SJCRH30 (cell line): ENCODE measurements at places on chromosomes 1 and 21. TPM values are rescaled to one million over a fixed set of nuclear protein-coding genes. Genes with fewer than 3 reads are reported as not detected.

DNA sequence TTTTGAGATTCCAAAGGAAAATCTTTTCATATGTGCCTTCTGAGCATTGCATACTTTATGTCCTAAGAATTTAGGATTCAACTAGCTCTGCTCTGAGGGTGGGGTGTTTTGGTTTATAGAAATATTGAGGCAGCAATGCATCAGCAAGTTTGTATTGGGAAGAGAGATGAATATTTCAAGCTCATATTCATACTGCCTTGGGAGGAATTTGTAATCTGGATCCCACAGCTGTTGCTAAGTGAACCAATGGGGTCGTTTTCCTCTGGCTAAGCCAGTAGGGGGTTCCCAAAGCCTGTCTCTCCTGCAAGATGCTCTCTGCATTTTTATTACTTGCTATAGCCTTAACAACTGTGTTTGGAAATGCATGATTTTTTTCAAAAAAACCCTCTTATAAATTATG is 130.6 kb downstream of the SNX7 start:
- H3K27ac ChIP-seq, result no peak overlapping the region
- H3K36me3 ChIP-seq, result no peaks in the 10 kb centered on the region
- peak; percentile 9 for DNase-seq
- H3K4me1 ChIP-seq, result 0 out of 2 replicates have a peak, but pooled peaks cover 3% of the 10 kb centered on the region
- H3K27me3 ChIP-seq, result no peaks in the 10 kb centered on the region
- H3K4me3 ChIP-seq, result no peak overlapping the region

DNA sequence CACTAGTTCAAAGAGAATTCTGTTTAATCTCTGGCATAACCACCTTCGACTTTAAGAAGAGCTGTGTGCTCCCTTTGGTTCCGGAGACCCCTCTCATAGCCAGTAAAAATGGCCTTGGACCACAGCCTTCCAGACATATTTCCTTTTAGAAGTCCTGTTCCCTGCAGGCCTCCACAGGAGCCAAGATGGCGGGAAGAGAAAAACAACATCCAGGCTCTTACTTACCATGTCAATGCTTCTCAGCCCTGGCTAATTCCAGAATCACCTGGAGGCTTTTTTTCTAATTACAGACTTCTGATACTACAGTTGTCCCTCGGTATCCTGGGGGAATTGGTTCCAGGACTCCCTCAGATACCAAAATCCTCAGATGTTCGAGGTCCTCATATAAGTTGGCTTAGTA is 362.5 kb downstream of the PBX1 start:
- no peak overlapping the region for H3K27ac ChIP-seq
- no peak overlapping the region for H3K4me3 ChIP-seq
- H3K27me3 ChIP-seq, result 0 out of 2 replicates have a peak, but pooled peaks cover 3% of the 10 kb centered on the region
- H3K4me1 ChIP-seq, result no peaks in the 10 kb centered on the region

DNA sequence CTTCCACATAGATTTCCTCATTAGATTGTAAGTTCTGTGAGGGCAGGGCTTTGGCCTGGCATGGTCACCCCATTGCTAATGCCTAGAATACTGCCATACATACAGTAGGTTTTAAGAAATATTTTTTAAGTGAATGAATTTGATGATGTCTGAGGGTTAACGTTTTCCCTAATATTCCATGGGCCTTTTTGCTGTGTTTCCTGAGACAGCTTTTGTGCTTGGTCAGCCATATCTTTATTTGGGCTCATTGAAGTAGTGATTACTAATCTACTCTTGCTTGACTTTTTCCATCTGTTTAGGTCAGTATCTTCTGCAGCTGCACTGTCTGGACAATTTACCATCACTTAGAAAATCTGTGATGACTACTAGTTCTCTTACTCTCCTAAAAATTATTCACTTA is 3.5 kb downstream of the CDC42 start:
- H3K27ac ChIP-seq, result no peak overlapping the region
- no peaks in the 10 kb centered on the region for H3K27me3 ChIP-seq
- peaks cover 22% of the 10 kb centered on the region for H3K36me3 ChIP-seq
- H3K4me3 ChIP-seq, result no peak overlapping the region
- peaks cover 7% of the 10 kb centered on the region; the same call in 1 of the 2 replicates for H3K4me1 ChIP-seq

DNA sequence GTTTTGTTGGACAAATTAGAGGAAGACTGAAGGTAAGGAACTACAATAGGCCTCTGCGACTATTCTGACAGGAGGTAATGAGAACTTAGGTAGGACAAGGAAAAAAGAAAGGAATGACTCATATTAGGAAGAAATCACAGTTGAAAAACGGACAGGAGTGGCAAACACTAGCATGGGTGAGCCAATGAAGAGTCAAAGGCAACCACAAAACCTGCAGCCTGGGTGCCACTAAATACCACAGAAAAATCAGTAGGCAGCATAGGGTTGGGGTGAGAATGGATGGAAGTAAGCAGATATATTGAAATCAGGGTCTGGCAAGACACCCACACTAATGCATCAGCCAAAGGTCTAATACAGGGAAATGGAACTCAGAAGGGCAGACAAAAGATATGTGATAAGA is 10.0 kb downstream of the RBM34 start:
- H3K4me3 ChIP-seq, result no peak overlapping the region
- no peak overlapping the region for H3K27ac ChIP-seq
- peaks cover 77% of the 10 kb centered on the region for H3K36me3 ChIP-seq
- no peaks in the 10 kb centered on the region for H3K27me3 ChIP-seq

Gene GJC2
- 0.43 and 0.59 TPM in 2 replicates for total RNA-seq

GRCh38 chr1:244254467-244254866 is 197.2 kb downstream of the ADSS2 start:
- H3K27me3 ChIP-seq, result no peaks in the 10 kb centered on the region
- no peak overlapping the region for H3K27ac ChIP-seq
- no peaks in the 10 kb centered on the region for H3K4me1 ChIP-seq
- DNase-seq, result no peak
- no peak overlapping the region for H3K4me3 ChIP-seq

GRCh38 chr1:11930571-11931445 is 3.7 kb upstream of the PLOD1 start:
- no peak overlapping the region for H3K27ac ChIP-seq
- H3K4me1 ChIP-seq, result peaks cover 35% of the 10 kb centered on the region
- DNase-seq, result peak; percentile 51
- no peaks in the 10 kb centered on the region for H3K36me3 ChIP-seq
- H3K4me3 ChIP-seq, result no peak overlapping the region

Gene PRR9
- not detected in 2 replicates for total RNA-seq

DNA sequence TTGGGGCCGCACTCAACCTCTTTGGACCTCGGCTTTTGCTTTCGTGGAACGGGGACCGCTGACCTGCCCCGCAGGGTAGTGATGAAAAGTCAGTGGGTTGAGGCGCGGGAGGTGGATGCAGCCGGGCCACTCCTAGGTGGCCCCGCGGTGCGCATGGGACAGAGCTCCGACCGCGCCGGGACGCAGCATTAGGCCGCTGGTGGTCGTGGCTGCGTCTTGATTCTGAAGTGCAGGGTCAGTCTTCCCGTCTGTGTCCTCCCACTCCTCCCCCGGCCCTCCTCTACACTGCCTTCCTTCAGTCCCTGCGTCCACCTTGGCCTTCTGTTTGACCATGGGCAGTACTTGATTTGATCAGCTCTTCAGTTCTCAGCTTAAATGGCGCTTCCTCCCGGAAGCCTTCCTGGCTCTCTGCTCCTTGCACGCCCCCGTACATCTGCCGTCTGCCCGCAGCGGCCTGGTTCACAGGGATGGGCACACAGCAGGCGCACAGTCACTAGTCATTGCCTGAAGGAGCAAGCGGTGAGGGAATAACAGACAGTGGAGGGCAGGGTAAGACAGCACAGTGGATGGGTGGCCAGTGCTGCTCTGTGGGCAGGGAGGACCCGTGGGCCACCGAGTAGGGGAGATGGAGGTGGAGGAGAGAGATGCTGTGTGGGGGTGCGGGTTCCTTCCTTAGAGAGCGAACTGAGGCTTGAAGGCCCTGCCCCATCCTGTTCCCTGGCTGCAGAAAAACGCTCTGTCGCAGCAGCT is 633 bp downstream of the THEMIS2 start:
- H3K27ac ChIP-seq, result no peak overlapping the region
- peak overlapping the region; percentile 50 for H3K4me3 ChIP-seq
- no peak for DNase-seq
- peaks cover 20% of the 10 kb centered on the region for H3K4me1 ChIP-seq
- no peaks in the 10 kb centered on the region for H3K36me3 ChIP-seq

GRCh38 chr1:110012100-110012780 is 22.2 kb upstream of the STRIP1 start:
- DNase-seq, result no peak
- no peaks in the 10 kb centered on the region for H3K4me1 ChIP-seq
- no peaks in the 10 kb centered on the region for H3K27me3 ChIP-seq

GRCh38 chr1:220803401-220804201 is 16.9 kb downstream of the MTARC1 start:
- no peaks in the 10 kb centered on the region for H3K4me1 ChIP-seq
- H3K27ac ChIP-seq, result no peak overlapping the region

- DNase-seq, result peak; percentile 88
- H3K27me3 ChIP-seq, result no peaks in the 10 kb centered on the region
- H3K27ac ChIP-seq, result no peak overlapping the region
- H3K36me3 ChIP-seq, result no peaks in the 10 kb centered on the region
- no peak overlapping the region for H3K4me3 ChIP-seq
Observed at GRCh38 chr1:156852418-156852874, 6.5 kb downstream of the INSRR start.

Gene WDR64
- total RNA-seq, result not detected in 2 replicates

Gene CLCA4
- not detected in 2 replicates for total RNA-seq

Gene EXTL2
- total RNA-seq, result 43.5 and 50.6 TPM in 2 replicates

DNA sequence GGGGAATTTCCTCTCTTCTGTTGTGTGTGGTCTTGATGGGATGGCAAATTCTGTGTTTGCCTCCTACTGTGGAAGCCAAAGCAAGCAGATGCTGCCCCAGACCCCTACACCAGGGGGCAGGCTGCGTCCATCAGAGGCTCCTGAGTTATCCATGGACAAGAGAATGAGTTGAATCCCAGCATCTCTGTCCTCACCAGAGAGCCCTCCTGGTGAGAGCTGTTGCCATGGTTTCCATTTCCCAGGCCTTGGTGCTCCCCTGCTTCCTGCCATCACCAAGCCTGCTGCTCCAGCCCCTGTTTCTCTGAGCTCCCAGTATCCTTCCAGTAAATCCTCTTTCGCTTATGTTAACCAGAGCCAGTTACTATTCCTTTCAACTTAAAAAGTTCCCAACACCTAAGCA is 20.4 kb upstream of the GNG12 start:
- H3K27me3 ChIP-seq, result no peaks in the 10 kb centered on the region
- H3K27ac ChIP-seq, result no peak overlapping the region
- peak; percentile 73 for DNase-seq
- H3K4me3 ChIP-seq, result no peak overlapping the region
- peaks cover 11% of the 10 kb centered on the region for H3K4me1 ChIP-seq

- DNase-seq, result no peak
- no peaks in the 10 kb centered on the region for H3K27me3 ChIP-seq
- H3K4me3 ChIP-seq, result no peak overlapping the region
- H3K27ac ChIP-seq, result no peak overlapping the region
- H3K4me1 ChIP-seq, result no peaks in the 10 kb centered on the region
- H3K36me3 ChIP-seq, result no peaks in the 10 kb centered on the region
Observed at GRCh38 chr1:76351655-76352054, 277.1 kb downstream of the ST6GALNAC3 start.

Gene SVBP
- total RNA-seq, result 40.4 and 45.3 TPM in 2 replicates

- H3K36me3 ChIP-seq, result no peaks in the 10 kb centered on the region
- no peak for DNase-seq
- no peak overlapping the region for H3K27ac ChIP-seq
- H3K4me3 ChIP-seq, result no peak overlapping the region
- no peaks in the 10 kb centered on the region for H3K27me3 ChIP-seq
Observed at GRCh38 chr1:93440706-93441105, 7.2 kb upstream of the FNBP1L start.

Gene ARID1A
- 57.3 and 57.9 TPM in 2 replicates for total RNA-seq

- no peak overlapping the region for H3K4me3 ChIP-seq
- no peak for DNase-seq
- H3K27ac ChIP-seq, result no peak overlapping the region
- H3K36me3 ChIP-seq, result 0 out of 2 replicates have a peak, but pooled peaks cover 2% of the 10 kb centered on the region
- H3K27me3 ChIP-seq, result no peaks in the 10 kb centered on the region
Observed at GRCh38 chr1:245396615-245397014, 241.8 kb downstream of the KIF26B start.

GRCh38 chr1:38053416-38054091 is 7.0 kb upstream of the POU3F1 start:
- no peak overlapping the region for H3K4me3 ChIP-seq
- no peaks in the 10 kb centered on the region for H3K36me3 ChIP-seq
- DNase-seq, result no peak
- H3K27me3 ChIP-seq, result no peaks in the 10 kb centered on the region
- H3K27ac ChIP-seq, result no peak overlapping the region

DNA sequence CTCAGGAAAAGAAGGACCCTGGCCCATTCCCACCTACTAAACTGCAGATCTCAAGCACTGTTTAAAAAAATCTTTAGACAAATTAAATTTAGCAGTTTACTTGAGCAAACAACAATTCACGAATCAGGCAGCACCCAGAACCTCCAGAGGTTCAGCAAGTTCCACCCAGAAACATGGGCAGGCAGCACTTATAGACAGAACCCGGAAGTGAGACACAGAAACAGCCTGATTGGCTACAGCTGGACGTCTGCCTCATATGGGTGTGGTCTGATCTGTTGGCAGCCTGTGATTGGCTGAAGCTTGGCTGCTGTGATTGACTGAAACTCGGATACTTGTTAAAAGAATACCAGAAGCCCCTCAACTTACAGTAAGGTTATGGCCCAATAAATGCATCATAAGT is 34.7 kb upstream of the COL6A2 start:
- no peaks in the 10 kb centered on the region for H3K4me1 ChIP-seq
- no peaks in the 10 kb centered on the region for H3K27me3 ChIP-seq
- DNase-seq, result no peak
- H3K36me3 ChIP-seq, result no peaks in the 10 kb centered on the region
